ENCODE measurements at places on chromosomes 12 and 14.

DNA sequence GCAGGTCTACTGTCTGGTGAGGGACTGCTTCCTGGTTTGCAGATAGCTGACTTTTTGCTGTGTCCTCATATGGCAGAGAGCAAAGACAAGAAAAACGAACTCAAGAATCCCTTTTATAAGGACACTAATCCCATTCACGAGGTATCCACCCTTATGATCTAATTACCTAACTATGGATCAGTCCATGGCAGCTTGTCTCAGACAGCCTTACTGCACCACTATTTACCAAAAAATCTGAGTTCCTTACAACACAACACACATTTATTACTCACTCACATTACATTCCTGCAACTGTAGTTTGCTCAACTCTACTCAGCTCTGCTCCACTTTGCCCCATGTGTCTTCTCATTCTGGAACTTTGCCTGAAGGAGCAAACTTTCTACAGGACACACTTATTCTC lies 10.1 kb upstream of the SLC6A15 start:
- DNase-seq = no peak

DNA sequence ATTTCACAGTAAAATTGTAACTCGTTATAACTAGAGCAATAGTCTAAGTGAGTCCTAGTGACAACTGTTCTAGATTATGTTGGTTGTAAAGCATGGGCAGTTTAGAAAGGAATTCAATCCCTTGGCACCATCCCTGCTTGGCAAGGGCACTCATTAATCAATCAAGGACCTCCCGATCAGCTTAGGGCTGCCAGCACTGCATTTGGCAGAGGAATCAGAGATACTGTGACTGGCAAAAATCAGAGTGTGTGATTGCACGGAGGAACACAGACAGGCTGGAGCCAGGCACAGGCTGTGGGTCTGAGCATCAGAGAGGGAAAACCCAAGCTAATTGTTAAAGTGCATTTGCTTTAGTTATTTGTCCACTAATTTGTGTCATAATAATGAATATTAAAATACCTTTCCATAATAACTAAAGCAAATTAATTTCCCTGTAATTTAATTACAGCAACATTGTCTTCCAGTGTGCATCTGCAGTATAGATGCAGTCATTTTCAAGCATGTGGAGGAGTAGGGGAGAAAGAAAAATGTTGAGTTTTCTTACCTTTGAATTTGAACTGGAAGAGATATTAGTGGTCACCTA lies 3.2 kb upstream of the EGLN3 start:
- DNase-seq = no peak

GRCh38 chr14:65241125-65241752 lies 138.9 kb upstream of the MAX start:
- DNase-seq = no peak

DNA sequence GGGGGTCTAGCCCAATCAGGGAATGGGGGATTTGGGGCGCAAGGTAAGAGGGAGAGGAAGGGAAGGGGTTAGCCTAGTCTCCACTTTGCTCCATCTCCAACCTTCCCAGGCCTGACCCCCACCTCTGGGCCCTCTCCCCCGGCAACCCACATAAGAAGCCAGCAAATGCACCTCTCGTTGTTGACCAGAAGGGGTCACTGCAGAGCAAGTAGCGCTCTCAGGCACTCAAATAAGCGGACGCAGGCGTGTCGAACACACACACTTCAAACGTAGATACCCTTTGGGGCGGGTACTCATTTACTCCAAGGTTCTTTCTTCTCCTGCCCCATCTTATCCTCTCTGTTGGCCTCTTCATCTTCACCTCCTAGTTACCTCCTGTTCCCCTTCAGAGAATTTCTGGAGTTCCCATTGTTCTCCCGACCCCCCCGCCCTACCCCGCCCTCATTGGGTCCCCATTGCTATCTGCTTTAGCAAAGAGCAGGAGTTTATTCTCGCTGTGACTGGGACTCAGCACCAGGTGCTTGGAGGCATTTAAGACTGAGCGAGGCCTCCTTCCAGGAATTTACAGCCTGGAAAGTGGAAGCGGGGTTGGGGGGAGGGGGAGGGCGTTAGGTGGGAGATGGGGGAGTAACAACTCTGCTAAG lies 1.5 kb upstream of the SRRM4 start:
- no peak for DNase-seq

DNA sequence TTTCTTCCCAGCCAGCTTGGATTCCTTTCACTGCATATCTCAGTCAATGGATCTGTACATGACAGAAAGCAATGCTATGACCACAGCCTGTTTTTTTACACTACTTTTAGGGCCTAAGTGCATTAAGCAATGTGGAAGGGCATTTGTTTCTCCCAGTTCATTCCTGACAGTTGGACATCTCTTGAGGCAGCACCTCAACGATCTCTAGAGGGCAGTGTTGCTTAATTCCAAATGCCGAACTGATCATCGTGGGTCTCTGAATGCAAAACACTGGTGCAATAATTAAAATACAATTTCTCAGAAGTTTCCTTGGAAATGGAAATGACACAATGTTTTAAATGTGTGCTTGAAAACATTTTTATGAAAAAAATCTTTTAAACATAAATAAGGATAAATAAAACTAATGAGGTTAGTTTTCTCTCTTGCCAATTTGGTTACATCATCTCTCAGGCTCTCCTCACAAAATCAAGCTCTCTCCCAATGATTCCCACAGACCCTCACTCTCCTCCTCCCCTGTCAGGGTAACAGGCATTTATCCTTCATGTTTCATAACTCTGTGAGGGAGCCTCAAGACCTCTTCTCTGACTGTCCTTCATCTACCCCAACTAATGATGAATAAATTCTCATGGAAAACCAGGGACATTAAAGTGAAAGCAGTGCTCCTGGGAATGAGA lies 192.4 kb upstream of the SLC16A7 start:
- DNase-seq = no peak

DNA sequence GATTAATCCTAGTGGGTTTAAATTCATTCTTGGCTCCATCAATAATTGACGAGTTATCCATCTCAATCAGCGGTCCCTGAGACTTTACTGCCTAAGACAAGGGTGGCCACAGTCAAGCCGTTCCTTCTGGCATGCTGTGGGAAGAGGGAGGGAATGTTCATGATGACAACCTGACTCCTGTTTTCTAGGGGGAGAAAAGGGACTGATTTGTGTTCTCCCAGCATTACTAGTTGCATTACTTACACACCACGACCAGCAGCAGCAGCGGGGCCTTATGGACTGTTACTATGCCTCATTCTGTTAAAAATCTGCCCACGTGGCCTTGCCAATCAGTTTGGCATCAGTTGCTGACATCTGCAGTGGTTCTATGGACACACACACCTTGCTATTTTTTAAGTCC lies 29.9 kb downstream of the PLEKHG7 start:
- no peak for DNase-seq

DNA sequence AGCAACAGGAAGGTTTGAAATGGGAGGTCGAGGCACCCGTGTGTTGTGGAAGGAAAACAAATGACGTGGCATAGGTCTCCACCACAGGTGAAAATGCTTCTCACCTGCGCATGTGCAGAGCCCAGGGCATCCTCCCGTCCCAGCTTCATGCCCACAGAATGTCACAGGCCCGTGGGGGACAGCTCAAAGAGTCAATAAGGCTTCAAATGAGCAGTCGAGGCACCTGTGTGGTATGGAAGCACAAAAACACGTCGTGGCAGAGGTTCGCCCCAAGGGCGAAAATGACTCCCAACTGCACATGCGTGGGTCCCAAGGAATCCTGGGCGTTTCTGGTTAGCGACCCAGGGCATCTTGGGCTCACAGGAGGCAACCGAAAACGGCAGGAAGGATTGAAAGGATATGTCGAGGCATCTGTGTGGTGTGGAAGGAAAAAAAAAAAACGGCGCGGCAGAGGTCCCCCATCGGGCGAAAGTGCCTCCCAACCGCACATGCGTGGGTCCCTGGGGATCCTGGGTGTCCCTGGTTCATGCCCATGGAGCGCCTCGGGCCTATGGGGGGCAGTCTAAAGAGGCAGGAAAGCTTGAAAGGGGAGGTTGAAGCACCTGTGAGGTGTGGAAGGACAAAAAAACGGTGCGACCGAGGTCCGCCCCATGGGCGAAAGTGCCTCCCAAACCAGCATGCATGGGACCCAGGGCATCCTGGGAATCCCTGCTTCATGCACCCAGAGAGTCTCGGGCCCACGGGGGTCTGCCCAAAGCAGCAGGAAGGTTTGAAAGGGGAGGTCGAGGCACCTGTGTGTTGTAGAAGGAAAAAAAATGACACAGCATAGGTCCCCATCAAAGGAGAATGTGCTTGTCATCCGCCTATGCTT lies 578.5 kb downstream of the ALG10 start:
- no peak for DNase-seq

All from activated naive CD8-positive, alpha-beta T cell treated with anti-CD3 and anti-CD28 coated beads, Interleukin-2, amount 10 ng/mL, durations not matched to agents 7 days and 5 days (primary cell).